ENCODE measurements at places on chromosomes 7 and 10.

DNA sequence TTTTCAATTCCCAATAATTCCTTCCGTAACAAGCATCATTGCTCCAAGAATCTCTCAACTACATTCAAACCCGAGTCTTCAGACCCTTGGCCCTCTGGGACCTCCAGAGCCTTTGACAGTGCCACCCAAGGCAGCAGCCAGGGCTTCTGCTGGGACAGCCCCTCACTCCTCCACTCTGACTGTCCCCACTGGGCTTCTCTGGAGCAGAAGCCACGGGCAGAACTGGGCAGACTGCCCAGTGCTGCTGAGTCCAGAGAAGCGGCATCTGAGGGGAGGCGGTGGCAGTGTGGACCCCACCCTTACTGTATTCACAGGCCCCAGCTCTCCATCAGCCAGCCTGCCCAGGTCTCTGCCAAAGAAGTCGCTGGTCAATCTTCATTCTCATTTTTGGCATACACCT lies 8.8 kb downstream of the CYREN start:
- no peak for DNase-seq

GRCh38 chr7:55085511-55086412 lies 66.9 kb downstream of the EGFR start:
- no peak for DNase-seq

DNA sequence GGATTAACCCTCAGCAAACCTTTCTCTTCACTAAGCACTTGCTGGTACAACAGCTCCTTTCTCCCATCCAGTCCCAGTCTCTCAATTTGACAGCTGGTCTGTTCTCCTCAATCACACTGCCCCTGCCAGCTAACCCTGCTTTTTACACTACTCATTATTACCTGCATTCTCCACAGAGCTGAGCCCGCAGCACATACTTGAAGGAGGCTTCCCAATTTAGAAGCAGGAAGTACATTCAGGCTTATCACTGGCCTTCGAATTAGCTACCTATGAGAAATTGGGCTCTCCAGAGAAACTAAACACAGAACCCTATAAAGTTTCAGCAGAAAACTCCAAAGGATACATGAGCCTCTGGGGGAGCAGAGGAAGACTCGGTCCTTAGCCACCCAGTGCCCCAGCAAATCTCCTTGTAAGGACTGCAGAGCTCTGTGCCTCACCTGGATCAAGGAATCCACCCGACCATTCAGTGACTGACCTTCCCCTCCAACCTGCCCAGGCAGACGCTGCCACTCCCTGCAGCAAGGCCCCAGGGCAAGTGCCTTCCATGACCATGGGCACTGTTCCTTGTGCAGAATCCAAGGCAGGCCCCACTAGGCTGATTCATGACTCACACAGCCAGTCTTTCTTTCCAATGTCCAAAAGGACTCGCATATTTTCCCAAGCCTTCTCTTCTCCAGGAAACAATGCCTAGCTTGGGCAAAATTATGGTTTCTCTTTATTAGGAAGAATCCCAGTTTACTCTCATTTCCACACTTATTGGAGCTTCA lies 68.0 kb downstream of the VOPP1 start:
- DNase-seq: peak; percentile 64

DNA sequence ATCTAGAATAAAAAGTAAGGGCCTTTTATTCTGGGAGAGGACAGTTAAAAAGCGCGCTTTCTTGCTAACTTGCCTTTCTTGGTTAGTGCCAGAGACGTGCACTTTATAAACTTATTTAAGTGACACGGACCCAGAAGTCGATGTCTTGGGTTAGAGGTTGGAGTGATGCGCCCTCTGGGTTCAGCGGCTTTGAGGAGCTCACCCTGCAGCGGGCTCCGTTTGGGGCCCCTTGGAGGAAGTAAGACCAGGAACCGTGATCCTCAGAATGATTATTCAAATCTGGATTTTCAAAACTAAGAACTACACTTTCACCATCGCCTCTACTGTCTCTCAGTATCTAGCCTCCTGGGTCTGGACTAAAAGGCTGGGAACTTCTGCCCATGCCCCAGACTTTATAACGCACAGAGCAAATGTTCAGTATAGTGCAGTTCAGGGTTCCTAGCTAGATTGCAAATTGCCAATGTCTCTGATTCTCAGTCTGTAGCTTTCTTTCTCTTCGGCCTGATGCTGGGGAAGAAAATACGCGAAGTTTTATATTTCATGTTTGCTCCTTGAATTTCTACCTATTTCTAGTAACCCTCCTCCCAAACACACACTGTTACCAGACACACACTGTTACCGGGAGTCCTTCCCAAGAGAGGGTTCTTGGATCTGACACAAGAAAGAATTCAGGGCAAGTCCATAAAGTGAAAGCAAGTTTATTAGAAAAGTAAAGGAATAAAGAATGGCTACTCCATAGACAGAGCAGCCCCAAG lies 18.6 kb upstream of the SMO start:
- DNase-seq: no peak

DNA sequence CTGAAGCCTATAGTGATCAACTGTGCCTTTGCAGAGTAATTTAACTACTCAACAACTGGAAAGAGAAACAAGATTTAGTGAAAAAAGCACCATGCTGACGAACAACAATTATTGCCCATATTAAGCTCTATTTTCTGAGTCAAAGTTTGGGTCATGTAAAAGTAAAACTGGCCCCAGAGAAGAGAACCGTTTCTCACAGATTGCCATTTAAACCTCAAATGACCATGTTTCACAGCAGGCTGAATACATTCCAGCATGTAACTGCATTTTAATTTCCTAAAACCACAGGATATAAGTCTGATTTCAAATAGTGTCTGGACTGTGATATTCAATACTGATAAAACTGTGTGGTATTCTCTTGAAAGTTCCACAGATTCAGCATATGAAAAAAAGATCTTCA lies 140.7 kb downstream of the ATE1 start:
- no peak for DNase-seq

DNA sequence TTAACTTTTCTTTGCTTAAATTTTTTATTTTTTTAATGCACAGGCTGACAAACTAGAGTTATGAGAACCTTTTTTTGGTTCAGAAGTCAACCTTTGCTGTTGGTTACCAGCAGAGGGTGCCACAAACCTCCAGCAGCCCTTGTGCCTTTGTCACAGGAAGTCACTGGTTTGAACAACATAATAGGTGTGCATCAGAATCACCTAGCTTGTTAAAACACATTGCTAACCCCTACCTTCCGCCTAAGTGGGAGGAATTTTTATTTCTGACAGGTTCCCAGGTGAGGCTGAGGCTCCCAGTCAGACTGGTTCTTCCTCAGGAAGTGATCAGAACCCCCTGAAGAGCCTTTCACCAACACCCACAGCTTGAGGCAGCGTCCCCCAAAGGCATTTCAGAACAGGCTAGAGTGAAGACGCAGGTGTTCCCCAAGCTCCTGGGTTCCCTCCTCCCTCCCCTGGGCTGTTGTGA lies 22.6 kb upstream of the VDAC2 start:
- peak; percentile 69 for DNase-seq

DNA sequence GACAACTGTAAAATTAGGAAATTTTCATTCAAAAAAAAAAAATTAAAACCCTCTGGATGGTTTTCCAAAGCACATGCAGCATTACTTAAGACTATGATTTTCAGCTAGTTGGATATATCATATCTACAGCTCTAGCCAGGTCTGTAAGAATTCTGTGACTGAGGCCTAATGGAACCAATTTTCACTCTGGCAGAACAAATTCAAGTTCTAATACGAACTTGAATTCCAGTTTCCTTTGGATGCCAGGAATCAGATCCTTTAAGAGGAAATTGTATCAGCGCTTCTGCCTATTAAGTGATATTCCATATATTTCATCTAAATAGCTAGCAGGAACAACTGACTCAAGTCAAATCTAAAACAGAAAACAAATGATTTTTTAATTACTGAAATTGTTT lies 34.8 kb downstream of the SKIDA1 start:
- no peak for DNase-seq

DNA sequence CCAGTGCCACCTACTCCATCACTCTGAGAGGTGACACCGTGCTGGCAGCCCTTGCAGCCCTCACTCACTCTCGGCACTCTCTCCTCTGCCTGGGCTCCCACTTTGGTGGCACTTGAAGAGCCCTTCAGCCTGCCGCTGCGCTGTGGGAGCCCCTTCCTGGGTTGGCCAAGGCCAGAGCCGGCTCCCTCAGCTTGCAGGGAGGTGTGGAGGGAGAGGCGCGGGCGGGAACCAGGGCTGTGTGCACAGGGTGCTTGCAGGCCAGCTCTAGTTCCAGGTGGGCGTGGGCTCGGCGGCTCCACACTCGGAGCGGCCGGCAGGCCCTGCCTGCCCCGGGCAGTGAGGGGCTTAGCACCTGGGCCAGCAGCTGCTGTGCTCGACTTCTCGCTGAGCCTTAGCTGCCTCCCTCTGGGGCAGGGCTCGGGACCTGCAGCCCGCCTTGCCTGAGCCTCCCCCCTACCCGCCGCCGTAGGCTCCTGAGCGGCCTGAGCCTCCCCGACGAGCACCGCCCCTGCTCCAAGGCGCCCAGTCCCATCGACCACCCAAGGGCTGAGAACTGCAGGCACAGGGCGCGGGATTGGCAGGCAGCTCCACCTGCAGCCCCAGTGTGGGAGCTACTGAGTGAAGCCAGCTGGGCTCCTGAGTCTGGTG lies 48.7 kb upstream of the SLC35G1 start:
- no peak for DNase-seq

- no peak for DNase-seq
These were observed 12.3 kb downstream of the KCTD7 start for GRCh38 chr7:66640802-66641525.

GRCh38 chr10:97763411-97763810 lies 8.4 kb downstream of the SFRP5 start:
- no peak for DNase-seq

GRCh38 chr7:2515424-2516193 lies 4.0 kb upstream of the LFNG start:
- DNase-seq: no peak

DNA sequence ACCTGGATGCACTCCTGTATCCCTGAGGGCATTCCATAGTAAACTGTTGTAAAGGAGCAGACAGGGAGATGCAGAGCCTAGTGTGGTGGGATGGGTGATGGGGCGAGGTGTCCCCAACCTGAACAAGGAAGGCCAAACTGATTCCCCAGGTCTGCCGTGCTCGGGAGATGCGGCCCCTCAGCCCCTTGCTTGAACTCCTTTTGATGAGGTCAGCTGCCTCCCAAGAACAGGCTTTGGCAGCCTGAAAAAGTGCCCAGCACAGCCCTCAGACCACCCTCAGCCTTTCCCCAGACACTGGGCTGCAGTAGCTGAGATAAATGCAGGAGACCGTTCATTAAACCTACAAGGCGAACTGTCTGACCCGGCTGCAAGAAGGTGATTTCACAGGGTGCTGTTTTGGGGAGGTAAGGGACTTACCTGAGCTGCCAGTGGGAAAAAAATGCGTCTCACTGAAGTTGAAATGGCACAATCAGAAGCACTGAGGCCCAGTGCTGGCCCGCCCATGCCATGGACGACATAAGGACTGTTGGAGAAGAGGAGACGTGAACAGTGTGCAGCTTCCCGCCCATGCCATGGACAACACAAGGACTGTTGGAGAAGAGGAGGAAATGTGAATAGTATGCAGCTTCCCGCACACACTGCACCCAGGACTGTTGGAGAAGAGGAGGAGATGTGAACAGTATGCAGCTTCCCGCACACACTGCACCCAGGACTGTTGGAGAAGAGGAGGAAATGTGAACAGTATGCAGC lies 148.4 kb upstream of the FAM20C start:
- DNase-seq: no peak

DNA sequence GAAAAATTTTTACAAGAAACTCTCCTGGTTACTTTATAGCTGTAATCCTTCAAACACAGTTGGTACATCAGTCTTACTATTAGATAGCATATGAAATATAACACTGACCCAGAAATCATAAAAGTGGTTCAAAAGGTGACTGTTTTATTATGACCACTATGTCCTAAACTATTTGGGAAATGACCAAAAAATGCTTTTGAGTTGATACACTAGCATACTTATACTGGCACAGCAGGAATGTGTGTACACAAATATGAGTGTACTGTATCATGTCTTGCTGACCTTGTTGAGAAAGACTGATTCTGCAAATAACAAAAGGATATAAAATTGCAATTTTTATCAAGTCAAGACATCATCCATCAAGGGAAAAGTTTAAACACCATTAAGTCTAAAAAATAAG lies 24.3 kb downstream of the CSTF2T start:
- DNase-seq: no peak

GRCh38 chr7:26227987-26228386 lies 26.4 kb downstream of the CBX3 start:
- no peak for DNase-seq

DNA sequence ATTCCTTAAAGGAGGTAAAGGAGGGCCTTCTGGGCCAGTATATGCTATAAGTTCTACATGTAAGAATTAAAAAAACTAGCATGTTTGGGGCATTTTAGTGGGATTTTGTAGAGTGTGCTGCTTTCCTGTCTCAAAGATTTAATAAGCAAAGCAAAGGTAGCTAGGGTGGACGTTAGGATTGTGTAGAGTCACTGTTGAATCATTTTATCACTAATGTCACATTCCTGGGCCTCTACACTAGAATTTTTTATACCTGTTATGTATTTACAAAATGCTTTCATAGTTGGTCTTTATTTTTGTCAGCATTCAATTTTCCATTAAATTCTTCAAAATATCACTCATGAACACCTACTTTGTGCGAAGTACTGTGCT lies 139.4 kb upstream of the PHYHIPL start:
- no peak for DNase-seq

DNA sequence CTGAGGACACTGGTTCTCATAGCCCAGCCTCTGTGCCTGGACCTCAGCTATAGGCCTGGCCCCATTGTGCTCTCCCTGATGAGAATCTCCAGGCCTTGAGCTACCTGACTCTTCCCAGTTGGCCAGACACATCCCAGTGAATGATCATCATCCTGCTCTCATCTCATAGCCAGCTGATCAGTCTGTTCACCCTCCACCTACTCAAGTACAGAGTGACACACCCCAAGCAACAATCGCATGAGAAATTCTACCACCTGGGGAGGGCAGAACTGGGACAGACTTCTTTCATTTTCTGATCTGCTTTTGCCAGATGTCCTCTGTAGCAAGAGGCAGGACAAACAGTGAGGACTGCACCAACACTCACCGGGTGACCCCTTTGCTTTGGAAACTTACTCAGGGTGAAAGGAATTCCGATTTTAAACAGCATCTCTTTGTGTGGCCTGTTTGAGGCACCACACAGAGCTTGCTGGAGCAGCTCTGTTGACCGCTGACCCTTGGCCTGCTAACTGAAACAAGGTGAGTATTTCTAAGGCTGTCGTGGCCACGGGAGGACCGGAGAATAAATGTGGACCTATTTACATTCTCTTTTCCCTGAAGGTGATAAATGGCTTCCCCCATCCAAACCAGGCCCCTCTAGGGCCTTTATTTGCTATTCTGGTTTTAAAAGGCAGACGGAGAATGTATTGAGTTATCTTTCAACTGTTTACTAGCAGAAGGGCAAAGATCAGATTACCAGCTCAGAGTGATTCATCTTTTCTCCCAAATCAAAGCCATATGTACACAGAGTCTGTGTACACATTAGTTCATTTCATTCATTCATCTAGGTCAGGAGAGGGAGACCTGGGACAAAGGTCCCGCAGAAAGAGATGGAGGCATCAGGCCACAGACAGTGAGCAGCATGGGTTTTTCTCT lies 181.4 kb upstream of the TNS3 start:
- peak; percentile 69 for DNase-seq

- no peak for DNase-seq
These were observed 154.1 kb downstream of the SDHAF3 start for GRCh38 chr7:97271619-97272018.

GRCh38 chr10:47152861-47153349 lies 147.1 kb upstream of the GDF10 start:
- no peak for DNase-seq
